LNCaP clone FGC (cell line): ENCODE measurements at places on chromosomes 16 and 17.

GRCh38 chr17:7393613-7394451 is 493 bp downstream of the PLSCR3 start:
- no peak for DNase-seq

- DNase-seq: no peak
These were observed 103.1 kb downstream of the RPTOR start for GRCh38 chr17:80647746-80648145.

- DNase-seq: no peak
These were observed 42.8 kb downstream of the ZNF750 start for GRCh38 chr17:82797061-82797460.

GRCh38 chr17:55090079-55090492 is 121.5 kb downstream of the STXBP4 start:
- no peak for DNase-seq

GRCh38 chr16:66266436-66267291 is 99.8 kb upstream of the CDH5 start:
- no peak for DNase-seq

- DNase-seq: no peak
These were observed 330 bp downstream of the CASKIN2 start for GRCh38 chr17:75514919-75515495.

- peak; percentile 68 for DNase-seq
These were observed 35.8 kb downstream of the AKAP1 start for GRCh38 chr17:57120814-57121213.

GRCh38 chr16:85659336-85659735 is 29.4 kb downstream of the GINS2 start:
- no peak for DNase-seq

DNA sequence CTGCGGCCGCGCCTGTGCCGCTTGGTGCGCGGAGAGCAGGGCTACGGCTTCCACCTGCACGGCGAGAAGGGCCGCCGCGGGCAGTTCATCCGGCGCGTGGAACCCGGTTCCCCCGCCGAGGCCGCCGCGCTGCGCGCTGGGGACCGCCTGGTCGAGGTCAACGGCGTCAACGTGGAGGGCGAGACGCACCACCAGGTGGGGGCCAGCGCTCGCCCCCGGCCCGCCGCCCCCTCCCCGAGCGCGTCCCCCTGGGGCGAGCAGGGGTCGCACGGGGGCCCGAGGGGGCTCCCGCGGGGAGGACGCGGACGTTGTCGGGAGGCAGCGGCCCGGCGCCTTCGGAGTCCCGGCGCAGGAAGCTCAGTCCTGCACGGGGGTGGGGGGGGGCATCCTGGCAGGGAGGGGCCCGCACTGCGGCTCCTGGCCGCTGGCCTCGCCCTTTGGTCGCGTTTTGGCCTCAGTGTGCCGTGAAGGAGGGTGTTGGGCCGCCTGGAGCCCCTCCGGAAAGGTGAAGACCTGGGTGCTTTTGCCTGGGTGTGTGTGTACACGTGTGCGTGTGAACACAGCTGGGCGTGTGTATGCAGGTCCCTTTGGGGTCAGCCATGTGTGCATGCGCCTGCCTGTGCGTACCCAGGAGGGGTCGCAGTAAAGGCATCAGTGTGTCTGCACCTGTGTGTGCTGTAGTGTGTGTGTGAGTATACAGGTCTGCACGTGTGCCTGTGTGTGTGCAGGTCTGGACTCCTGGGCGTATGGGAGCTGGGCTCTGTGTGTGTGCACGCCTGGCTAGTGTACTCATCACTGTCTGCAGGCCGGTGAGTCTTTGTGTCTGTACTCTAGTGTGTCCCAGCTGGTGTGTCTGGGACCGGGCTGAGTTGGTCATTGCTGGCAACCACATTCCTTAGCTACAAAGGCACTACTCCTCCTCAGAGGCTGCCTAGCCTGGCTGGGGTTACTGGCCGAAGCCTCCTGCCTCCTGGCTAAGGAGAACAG is 615 bp downstream of the NHERF2 start:
- no peak for DNase-seq

DNA sequence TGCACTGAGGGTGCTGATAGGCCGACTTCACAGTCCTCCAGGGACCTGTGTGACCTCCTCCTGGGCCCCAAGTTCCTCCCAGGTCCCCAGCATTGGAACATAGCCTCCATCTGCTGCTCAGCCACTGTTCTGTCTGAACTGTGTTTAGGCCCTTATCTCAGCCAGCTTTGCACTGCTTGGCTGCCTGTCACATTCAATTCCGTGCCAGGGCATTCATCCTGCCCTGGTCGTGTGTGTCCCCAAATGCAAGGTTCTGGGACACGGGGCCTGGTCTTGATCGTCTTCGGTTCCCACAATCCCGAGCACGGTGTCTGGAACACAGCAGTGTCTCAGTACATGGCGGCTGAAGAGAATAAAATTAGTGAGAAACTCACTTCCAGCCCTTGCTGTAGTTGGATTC is 69.9 kb upstream of the NFAT5 start:
- no peak for DNase-seq

DNA sequence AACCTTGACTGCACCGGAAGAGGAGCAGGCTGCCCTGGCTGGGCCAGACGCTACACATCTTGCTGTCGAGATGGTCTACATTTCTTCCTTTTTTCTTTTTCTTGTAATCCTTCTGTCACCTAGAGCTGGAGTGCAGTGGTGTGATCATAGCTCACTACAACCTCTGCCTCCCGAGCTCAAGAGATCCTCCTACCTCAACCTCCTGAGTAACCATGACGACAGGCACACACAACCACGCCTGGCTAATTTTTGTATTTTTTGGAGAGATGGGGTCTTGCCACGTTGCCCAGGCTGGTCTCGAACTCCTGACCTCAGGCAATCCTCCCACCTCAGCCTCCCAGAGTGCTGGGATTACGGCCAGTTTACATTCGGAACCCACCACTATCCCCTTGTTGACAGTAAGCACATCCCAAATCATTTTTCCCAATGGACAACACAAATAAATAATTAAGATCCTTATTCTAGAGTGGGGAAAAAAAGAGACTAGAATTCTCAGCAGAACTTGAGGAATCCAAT is 79.0 kb downstream of the ANKRD11 start:
- DNase-seq: no peak

GRCh38 chr17:50206604-50207293 is 5.3 kb upstream of the COL1A1 start:
- DNase-seq: no peak

DNA sequence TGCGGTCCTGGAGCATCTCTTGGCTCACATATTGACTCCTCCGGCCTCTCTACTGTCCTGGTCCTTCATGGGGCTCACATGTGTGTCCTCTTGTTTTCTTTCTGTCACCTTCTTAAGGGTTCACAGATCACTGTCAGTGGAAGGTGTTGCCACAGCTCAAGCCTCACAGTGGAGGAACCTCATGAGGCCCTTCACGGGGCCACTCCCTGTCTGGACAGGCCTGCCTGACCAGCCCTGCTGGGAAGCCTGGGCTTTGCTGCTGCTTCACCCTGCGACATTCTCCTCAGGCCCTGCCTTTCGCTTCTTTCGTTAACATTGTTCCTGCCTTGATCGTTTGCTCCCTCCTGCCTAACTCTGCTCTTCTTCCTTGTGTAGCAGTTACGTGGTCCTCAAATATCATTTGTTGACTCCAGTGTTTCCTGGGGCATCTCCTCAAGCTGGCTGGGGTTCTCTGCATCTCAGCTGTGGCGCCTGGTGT is 55.9 kb downstream of the WDR45B start:
- DNase-seq: no peak

DNA sequence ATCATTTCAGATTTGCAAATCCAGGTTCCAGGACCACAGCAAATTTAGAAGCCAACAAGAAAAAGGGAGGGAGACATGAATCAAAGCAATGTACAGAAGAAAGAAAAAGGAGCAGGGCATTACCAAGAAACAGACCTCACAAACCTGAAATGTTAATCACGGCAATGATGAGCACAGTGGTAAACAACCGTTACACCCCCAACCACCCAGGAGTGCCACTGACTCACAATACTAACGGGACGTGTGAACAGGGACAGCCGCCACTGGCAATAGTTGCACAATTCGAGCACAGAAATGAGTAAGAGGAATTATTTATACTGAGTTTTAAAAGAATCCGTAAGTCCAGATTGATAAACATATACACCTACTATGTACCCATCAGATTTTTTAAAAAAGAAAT is 13.8 kb downstream of the USP22 start:
- DNase-seq: no peak

GRCh38 chr16:10031473-10031872 is 150.8 kb downstream of the GRIN2A start:
- DNase-seq: no peak

GRCh38 chr16:88665148-88665547 is 2.3 kb upstream of the MVD start:
- DNase-seq: no peak

- no peak for DNase-seq
These were observed 103.4 kb downstream of the ZNF18 start for GRCh38 chr17:11893862-11894261.

DNA sequence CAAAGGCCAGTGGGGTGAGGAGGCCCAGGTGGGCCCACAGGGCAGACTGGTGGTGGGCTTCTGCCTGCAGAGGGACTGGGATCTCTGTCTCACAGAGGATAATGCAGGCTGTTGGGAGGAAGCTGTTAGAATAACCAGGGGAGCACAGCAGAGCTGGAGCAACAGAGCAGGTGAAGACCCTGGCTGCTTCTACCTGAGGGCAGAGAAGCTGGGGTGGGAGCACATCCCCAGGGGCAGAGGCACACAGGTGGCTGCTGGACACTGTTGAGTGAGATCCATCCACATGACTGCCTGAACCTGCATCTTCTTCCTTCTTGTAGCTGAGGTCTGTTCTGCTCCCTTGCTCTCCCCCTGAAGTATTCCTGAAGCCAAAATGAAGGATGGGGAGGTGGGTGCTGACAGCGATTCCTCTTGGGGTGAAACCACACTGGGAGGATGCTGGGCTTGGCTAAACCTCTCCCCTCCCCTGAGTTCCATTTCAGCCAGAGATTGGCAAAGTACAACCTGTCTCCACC is 1725.0 kb downstream of the TP53TG3F start:
- DNase-seq: no peak

- no peak for DNase-seq
These were observed 685 bp downstream of the FASN start for GRCh38 chr17:82097184-82097918.

DNA sequence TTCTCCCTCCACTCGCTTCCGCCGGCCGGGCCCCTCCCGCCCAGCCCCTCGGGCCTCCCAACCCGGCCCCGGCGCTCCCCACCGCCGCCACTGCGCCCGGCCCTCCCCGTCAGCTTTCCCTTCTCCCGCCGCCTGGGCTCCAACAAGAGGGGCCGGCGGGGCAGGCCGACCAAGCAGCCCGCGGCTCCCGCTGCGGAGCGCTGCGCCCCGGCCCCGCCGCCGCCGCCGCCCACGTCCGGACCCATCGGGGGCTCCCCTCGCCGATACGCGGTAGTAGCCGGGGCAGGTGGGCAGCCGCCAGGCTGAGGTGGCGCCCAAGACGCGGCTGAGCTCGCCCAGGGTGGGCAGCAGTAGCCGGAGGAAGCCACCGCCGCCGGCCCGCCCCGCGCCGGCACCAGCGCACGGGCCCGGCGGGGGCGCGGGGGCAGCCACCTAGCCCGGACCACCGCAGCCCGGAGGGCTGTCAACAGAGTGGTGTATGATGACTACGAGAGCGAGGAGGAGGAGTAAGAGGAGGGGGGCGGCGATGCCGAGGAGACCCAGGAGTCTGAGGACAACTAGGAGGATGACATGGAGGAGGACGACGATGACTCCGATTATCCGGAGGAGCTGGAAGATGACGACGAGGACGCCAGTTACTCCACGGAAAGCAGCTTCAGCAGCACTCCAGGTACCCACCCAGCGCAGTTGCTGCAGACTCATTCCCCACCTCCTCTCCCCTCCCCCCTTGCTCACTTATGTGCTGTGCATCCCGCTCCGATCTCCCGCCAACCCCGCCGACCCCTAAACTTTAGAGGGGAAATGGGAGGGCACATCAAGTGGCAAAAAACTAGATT is 498 bp downstream of the LRRC37B start:
- no peak for DNase-seq

DNA sequence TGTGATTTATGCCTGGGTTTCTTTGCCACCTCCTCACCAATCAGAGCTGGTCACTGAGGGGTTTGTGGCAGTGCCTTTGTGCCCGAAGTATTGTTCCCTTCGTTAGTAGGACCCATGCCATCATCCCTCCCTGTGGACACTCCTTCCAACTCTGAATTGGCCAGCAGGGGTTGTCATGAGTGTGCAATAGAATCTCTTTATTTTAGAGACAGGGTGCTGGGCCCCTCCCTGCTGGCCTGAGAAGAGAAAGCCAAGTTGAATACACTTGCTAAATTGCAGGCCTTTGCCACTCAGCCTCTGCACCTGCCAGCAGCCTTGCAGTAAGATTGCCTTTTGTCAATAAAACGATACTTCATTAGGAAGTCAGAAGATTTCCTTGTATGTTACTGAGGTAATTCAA is 40.7 kb upstream of the SLC12A3 start:
- peak; percentile 33 for DNase-seq

DNA sequence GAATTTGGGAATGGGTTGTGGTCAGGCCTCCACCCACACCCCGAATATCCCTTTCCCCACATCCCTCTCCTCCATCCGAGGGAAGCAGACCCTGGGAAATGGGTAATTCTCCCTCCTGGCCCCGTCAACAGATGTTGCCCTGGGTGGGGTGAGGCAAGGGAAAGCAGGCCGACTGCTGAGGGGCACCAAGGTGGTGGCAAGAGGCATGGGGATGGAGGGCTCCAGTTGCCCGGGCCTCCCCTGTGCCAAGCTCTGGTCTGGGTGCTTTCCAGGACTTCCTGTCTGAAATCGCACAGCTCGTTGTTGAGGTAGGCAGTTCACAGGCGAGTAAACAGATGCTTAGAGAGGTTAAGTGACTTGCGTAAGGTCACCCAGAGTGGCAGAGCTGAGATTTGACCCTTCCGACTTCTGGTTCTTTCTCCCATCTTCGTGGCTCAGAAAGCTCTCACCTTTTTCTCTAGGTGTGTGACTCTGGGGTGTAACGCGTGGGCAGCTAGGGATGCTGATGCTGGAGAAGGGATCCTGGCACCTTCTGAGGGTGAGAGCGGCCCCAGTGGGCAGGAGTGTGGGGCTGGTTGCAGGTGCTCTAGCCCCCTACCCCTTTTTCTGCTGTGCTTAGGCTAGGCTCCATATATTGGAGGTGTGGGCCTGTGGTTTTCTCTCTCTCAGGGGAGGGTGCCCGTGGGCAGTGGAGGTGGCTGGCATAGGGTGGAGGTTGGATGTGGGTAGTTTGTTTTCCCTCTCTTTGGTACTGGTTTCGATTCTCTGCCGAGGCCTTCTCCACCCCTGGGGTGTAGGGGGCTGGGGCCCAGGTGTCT is 17.2 kb downstream of the RARA start:
- no peak for DNase-seq

- peak; percentile 40 for DNase-seq
These were observed 24.8 kb downstream of the ITPRIPL2 start for GRCh38 chr16:19138601-19139000.

DNA sequence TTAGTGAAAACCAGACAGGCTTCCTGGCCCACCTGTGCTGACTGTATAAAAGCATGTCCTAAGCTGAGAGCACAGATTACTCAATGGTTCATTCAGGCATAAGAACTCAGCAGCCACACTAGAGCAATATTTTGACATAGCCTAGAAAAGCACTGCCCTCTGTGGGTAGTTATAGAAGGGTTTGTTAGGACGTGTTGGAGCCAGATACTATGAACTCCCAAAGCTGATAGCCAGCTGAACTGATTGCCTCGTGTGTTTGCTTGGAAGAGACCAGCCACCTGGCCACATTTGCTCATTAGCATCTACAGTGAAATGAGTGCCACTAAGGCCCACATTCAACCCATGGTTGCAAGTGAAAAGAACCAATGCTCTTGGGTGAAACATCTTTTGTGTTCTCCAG is 30.8 kb upstream of the ABCA5 start:
- DNase-seq: no peak
